ENCODE measurements at places on chromosomes 1 and 21.

DNA sequence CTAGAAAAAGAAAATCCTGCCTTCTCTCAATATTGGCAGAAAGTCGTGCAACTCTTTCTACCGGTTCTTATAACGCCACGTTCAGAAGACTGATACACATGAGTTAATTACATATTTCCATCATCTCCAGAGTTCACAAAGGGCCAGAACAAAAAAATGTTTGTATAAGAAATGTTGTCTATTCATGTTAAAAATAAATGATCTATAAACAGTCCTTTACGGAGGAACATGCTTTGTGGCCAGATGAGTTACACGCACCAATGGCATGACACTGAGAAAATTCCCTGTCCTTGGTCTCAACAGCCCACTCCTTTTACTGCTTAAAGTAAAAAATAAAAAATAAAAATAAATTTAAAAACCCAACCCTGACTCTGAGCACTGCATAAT, 29.5 kb downstream of the C2CD2 start:
- no peak for DNase-seq

- no peak for DNase-seq
Measured at GRCh38 chr1:221356693-221357092, 385.2 kb downstream of the DUSP10 start.

- no peak for DNase-seq
Measured at GRCh38 chr1:40151457-40152079, 9.6 kb upstream of the RLF start.

GRCh38 chr1:204263254-204263910, 49.6 kb upstream of the GOLT1A start:
- no peak for DNase-seq

DNA sequence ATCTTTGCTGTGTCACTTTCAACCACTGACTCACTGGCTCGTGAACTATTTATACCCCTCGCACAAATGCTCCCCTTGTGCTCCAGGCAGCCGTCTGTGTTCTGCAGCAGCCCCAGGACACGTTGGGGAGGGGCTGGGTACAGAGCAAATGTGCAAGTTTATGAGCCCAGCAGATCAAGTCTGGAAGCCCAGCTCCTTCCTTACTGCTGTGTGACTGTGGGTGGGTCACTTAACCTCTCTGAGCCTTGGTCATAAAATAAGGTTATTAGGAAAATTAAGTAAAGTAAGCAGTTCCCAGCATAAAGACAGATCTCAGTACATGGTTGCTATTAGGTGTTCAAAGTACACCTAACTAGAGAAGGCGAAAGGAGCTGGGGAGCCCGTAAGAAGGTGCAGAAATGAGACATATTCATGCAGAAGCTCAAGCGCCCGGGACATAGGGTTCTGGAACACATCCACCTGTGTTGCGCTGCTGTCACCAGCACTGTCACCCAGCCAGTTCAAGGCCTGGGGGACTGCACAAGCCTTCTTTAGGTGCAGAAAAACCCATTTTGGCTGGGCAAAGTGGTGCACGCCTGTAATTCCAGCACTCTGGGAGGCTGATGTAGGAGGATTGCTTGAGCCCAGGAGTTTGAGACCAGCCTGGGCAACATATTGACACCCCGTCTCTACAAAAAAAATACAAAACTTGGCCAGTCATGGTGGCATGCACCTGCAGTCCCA, 13.8 kb downstream of the EFHD2 start:
- no peak for DNase-seq

DNA sequence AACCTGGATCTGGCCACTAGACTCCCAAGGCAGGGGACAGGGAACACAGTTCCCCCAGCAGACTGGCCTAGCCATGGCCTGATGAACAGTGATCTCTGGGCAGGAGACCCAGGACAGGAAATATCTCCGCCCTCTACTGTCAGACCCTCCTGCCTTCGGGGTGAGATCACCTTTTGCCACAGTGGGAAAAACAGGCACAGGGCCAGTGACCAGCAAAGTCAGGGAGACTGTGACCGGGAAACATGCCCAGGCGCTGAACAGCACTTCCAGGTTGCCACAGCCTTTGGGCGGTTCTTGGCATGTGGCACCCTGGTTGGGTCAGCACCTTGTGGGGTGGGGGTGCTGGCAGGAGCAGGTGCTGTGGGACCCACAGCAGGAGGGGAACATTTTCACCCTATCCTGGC, 8.9 kb upstream of the ZNF669 start:
- DNase-seq = no peak

GRCh38 chr1:242002072-242002471, 3.2 kb upstream of the MAP1LC3C start:
- DNase-seq = no peak

DNA sequence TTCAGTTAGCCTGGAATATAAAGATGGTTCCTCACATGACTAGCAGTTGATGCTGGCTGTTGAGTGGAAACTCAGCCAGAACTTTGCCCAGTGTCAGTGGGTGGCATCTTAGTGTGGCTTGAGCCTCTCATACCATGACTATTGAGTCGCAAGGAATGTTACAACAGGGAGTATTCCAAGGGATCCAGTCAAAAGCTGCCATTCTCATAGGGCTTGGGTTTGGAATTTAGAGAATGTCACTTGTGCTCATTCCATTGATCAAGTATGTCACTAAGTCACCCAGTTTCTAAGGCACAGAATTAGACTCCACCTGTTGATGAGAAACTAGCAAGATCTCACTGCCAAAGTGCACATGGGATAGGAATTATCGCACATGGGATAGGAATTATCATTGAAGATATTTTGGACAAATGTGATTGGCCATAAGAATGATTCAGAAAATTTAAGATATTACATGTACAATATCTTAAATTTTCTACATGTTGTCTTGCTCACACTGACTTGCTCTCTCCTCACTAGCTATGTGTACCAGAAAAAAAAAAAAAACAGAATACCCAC, 1290.7 kb upstream of the ADGRL2 start:
- DNase-seq = no peak

- no peak for DNase-seq
Measured at GRCh38 chr1:58107943-58108342, 438.6 kb downstream of the OMA1 start.

GRCh38 chr21:37435120-37435519, 68.5 kb downstream of the DYRK1A start:
- no peak for DNase-seq

- no peak for DNase-seq
Measured at GRCh38 chr1:162323023-162323422, 53.6 kb downstream of the SPATA46 start.

GRCh38 chr1:10852486-10852885, 56.0 kb upstream of the CASZ1 start:
- DNase-seq = no peak

GRCh38 chr21:41941941-41942340, 11.9 kb downstream of the C2CD2 start:
- DNase-seq = no peak

GRCh38 chr1:175192630-175193526, at the start of gene KIAA0040:
KIAA0040 (minus strand) TSS chr1:175192776; CDS start chr1:175161013, 31,763 bp downstream.
- no peak for DNase-seq

GRCh38 chr1:237507005-237507404, 383.7 kb downstream of the ZP4 start:
- DNase-seq = no peak

DNA sequence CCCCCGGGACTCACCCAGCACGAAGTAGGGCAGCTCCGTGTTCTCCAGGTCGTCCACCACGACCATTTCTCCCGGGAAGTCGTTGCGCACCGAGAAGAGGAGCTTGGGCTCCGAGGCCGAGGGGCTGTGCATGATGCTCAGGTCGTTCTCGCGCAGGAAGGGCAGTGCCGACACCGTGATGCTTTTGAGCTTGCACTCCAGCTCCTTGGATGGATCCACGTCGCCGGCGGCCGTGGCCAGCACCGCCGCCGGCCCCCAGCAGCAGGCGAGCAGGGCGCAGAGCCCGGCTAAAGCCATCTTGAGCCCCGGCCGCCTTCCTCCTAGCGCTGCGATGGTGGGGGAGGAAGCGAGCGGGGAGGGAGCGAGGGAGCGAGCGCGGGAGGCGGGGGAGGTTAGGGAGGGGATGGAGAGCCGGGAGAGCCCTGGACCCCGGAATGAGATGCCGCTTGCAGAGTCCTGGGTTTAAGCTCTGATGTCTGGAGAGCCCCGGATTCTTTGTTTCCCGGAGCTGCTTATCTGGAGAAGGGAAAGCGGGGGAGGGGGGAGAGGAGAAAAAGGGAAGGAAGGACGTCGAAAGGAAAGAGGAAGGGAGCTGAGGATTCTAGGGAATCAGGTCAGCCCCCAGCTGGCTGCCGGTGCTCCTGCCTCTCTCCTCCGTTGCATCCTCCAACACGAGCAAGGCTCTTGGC, at the start of gene ASTN1:
Gene ASTN1, minus strand, starts transcription at position 333 of the 689 bp plus-strand sequence. Its CDS starts 36 bp downstream, at position 297.
- no peak for DNase-seq

- DNase-seq = no peak
Measured at GRCh38 chr21:33236013-33236686, 6.4 kb downstream of the IFNAR2 start.

- no peak for DNase-seq
Measured at GRCh38 chr1:41379738-41380130, 18.5 kb downstream of the FOXO6 start.

DNA sequence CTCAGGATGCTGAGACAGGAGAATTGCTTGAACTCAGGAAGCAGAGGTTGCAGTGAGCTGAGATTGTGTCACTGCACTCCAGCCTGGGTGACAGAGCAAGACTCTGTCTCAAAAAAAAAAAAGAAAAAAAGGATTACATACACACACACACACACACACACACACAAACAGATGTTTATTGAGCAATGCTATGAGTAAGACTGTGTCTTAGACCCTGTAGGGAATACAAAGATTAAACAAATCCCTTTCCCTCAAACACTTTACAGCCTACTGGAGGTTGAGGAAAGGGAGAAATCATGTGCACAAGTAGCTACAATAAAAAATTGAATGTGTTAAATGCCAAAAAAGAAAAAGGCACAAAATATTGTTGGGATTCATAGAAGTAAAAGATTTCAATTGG, 58.1 kb downstream of the RPAP2 start:
- DNase-seq = no peak

- no peak for DNase-seq
Measured at GRCh38 chr1:84162295-84162694, 18.2 kb downstream of the PRKACB start.

DNA sequence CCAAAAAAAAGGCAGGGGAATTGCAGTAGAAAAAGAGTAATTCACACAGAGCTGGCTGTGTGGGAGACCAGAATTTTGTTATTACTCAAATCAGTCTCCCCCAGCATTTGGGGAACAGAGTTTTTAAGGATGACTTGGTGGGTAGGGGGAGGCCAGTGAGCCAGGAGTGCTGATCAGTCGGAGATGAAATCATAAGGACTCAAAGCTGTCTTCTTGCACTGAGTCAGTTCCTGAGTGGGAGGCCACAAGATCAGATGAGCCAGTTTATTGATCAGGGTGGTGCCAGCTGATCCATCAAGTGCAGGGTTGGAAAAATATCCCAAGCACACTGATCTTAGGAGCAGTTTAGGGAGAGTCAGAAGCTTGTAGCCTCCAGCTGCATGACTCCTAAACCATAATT, 23.7 kb upstream of the EDARADD start:
- DNase-seq = no peak

DNA sequence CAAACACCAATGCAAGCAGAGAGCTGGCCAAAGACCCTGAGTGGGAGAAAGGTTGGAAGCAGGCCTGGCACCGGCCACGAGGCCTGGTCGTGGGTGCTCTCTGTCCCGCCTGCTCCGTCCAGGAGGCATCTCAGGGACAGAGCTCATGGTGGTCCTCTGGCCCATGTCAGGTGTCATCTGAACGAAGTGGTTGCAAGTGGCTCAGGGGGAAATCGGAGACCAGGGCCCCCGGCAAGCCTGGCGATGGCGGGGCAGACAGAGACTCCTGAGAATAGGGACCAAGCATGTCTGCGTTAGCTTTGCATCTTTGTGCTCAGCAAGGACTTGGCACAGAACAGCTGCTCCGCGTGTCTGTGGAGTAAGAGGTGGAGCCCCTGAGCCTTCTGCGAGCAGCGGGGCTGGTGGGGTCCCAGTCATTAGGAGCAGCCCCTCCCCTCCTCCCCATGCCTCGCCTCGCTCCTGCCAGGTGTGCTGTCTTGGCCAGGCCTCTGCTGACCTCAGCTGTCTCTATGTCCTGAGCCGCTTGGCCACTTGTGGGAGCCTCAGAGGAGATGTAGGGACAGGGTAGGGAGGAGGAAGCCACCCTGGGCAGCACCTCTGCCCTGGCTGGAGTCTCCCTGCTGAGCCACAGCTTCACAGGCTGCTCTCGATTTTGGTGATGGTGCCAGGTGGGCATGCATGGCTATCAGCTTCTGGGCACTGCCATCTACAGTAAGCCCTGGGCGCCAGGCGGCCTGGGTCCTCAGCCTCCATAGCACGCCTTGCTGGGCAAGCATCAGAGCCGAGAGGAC, 362.9 kb upstream of the VAMP3 start:
- no peak for DNase-seq

GRCh38 chr1:184185347-184185746, 133.8 kb downstream of the TSEN15 start:
- DNase-seq = no peak

DNA sequence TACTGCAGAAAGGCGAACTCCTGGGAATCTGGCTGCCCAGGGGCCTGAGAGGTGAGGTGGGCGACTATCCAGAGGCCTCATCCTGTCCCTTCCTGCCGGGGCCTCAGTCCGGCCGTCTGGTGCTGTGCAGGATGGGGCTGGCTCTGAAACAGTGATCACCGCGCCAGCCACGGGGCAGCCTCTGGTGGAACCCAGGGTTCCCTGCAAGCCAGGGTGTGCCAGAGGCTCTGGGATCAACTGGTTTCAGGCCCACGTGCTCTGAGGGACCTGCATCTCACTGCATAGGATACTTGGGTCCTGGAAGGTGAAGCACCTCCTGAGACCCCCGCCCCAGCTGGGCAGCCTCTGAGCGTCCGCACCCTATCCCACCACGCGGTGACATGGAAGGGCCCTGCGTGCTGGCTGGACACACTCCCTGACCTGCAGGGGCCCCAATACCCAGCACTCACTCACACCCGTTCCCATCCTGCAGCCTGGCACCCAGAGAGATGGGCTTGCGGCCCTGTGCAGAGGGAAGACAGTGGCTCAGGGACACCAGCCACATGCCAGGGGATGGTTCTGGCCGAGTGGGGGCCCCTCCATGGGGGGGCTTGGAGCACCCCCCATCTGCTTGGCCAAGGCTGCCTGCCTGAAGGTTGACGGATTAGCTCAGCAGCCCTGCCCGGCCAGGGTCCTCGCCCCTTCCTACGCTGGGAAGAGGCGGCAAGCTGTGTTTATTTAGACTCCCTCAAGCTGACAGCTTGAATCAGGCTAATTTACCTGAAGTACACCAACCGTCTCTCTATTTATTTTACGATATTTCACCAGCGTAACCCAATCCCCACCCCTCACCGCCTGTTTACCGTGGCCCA, 64.3 kb upstream of the TTC34 start:
- no peak for DNase-seq

GRCh38 chr21:25809013-25809412, 74.2 kb downstream of the GABPA start:
- DNase-seq = no peak
